ENCODE measurements at places on chromosomes 7 and 10. TPM values are rescaled to one million over a fixed set of nuclear protein-coding genes. Genes with fewer than 3 reads are reported as not detected.
A peak's percentile ranks its signal among the peaks of the same experiment; 100 is the strongest.

Gene AKR1D1
- not detected for total RNA-seq

- DNase-seq: no peak
Observed at GRCh38 chr10:560314-560992, 129.0 kb downstream of the DIP2C start.

GRCh38 chr7:77199013-77199966 lies at the start of gene FGL2:
Gene FGL2, minus strand, starts transcription at chr7:77199819. Its CDS starts 26 bp downstream, at chr7:77199793.
- DNase-seq: peak; percentile 85

DNA sequence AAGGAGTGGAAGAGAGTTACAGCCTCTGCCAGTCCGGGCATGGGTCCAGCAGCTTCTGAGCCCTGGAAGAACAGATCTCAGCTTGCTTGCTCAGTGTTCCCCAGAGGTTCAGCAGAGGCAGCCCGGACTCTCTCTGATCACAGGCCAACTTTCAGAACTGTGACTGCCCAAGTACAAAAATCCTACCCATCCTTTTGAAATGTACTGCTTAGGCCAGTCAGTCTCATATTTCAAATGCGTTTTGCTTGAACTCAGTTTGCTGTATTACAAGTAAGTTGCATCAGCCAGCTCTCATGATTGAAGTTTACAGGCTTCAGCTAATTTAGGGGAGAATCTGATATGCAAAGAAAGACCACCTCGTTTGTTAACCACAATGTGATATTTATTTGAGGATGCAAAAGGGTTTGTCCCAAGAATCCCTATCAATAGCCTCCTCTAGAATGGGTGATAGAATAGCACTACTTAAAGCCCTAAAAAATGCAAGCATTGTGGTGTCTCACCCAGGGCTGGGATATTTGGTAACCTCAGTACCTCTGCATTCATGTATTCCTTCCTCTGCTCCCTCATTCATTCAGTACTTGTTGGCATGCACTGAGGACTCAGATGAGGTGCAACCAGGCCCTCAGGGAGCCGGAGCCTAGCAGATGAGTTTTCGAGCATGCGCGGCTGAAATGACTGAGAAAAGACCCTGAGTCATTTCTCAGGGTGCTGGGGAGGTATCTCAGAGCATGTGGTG lies 7.0 kb downstream of the AIMP2 start:
- DNase-seq: peak; percentile 100

- DNase-seq: peak; percentile 50
Observed at GRCh38 chr10:88499569-88500470, 83.3 kb downstream of the RNLS start.

Gene OGA
- total RNA-seq: 93.7 TPM

GRCh38 chr7:98687111-98687751 lies 70.1 kb downstream of the NPTX2 start:
- no peak for DNase-seq

DNA sequence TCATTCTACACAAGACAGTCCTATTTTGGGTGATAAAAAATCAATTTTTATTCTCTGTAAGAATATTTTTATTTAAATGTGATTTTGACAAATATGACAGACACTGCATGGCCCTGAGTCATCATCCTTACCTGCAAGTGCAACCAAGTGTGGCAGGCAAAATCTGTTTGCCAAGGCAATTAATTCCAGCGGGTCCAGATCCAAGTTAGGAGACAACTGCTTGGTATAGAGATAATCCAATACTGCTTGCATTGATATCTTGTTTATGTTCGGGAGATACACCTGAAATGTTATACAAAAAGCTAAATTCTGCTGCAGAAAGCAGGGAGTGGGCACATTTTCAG lies 66.2 kb downstream of the RHOBTB1 start:
- no peak for DNase-seq

GRCh38 chr10:110733218-110733952 lies 89.2 kb downstream of the RBM20 start:
- DNase-seq: peak; percentile 31

- no peak for DNase-seq
Observed at GRCh38 chr10:96703358-96703757, 17.0 kb downstream of the PIK3AP1 start.

DNA sequence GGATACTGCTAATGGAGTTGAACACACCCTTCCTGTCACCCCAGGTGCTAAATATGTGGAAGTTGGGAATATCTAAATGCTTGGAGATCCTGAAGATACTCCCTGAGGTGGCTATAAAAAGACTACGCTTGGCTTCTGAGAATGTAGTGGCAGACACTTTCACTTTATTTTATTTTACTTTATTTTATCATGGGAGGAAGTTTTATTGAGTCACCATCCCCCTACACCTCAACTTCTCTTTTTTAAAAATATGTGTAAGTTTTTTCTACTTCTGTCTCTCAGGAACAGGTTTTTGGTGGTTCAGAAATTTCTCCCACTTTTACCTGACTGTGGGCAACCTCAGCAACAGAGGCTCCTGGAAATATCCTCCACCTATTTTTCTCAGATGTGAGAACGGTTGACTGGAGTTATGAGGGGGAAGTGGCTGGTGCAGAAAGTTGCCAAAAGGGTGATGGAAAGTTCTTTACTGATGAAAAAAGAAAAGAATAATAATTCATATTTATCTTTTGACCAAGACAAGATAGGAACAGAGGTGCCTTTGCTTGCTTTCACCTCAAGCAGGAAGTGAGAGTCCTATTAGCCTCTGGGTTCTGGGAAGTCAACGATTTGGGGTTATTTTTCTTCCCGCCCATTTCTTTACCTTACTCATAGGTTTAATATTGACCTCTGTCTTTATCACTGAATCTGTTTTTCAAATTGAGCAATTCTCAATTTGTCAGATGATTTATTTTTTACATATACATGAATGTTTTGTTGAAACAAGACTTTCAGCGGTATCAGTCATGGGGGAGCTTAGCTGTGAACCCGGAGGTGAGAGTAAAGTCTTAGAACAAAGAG lies 103.6 kb downstream of the AHR start:
- no peak for DNase-seq

Gene DENND2A
- total RNA-seq: 10.8 TPM

Gene BMS1
- total RNA-seq: 29.6 TPM

Gene SEMA3C
- 319 TPM for total RNA-seq

Gene ASAH2
- 1.5 TPM for total RNA-seq

DNA sequence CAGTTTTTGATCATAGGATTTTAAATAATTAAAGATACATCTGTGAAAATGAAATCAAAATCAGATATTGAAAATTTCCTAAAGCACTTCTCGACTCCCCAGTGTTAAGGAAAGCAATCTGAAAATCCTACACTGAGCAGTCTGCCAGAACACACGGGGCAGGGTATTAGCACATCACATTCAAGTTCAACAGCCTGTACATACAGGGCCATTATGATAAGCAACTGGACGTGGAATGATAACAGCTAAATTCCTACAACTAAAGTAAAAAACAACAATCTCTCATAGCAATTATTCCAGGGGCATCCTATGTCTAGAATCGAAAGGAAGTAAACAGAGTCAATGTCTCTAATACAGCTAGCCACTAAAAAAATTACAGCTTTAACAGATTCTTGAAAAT lies 31.7 kb downstream of the TRDMT1 start:
- peak; percentile 10 for DNase-seq

- no peak for DNase-seq
Observed at GRCh38 chr10:34814913-34815184, 247 bp downstream of the PARD3 start.

DNA sequence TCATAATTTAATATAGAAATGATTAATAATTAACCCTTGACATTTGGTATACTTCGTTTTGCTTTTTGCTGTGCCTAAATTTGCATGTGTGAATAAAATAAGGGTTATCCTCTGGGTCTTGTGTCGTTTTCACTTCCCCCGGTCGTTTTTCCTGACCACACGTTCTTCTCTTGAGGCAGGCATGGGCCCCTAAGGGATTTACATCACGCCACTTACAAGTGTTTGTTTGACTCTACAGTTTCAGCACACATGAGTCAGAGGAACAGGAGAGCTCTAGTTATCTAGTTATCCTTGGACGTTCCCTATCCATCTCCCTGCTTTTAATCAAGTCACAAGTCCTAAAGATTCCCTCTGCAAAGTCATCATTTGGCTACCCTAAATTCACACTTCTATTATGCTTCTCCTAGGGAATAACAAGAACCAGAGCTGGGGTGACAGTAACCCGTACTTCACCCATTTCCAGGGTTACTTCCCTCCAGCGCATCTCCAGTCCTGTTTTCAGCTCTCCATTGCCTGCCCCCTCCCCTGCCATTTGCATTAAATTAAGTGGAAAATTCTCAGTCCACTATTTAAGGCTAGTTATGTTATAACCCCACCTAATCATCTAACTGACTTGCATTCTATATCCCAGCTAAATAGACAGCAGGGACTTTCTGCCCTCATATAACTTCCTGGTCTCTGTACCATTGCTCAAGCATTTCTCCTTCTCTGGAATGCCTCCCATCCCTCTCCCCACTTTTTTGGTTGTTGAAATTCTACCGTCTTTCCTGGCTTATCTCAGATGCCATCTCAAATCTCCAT lies 206.9 kb downstream of the PTEN start:
- DNase-seq: no peak

DNA sequence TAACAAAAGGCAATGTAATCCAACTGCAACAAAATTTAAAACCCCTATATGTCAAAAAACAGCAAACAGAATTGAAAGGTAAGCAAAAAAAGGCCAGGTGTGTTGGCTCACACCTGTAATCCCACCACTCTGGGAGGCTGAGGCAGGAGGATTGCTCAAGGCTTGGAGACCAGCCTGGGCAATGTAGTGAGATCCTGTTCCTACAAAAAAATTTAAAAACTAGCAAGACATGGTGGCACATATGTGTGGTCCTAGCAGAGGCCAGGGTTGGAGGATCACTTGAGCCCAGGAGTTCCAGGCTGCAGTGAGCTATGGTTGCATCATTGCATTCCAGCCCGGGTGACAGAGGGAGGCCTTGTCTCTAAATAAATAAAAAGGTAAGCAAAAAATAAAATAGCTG lies 212.1 kb upstream of the KLF14 start:
- no peak for DNase-seq

Gene GJD4
- not detected for total RNA-seq

GRCh38 chr10:48554656-48555055 lies 50.2 kb downstream of the ARHGAP22 start:
- DNase-seq: peak; percentile 60

DNA sequence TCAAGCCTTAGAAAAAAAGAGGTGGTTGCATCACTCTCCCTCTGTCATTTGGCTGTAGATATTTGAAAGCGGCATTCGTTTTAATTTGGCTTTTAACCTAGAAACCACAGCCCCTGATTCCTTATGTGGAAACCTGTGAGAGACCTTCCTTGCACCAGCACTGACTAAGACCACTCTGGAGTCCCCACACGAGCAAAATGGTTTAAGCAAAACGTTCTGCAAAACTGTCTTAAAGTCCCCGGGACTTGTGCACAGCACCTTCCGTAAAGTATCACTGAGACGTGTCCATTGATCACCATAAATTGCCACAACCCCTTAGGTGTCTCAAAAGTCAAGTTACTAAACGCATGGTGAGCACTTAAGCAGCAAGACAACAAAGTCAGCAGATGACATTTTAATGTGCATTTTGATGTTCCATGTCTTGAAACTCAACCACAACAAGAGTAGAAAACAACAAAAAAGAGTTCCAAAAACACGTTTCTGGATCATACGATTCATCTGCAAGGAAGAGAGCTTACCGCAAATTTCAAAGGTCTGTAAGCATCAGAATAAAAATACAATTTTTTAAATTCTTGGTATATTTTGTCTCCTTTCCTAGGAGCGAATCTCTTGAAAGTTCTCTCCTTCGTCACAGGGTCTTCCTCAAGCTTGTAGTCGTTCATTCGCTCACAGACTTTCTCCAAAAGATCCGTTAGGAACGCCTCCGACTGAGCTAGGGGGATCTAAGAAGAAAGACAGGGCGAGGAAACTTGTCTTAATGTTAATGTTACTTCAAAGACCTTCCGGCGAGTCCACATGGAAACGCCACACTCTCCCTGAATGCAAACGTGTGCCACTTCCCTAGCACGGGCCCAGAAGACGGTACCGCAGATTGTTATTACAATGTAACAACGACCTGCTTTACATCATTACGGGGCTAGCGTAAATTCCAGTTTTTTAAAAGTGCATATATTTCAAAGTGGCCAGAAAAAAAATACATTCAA lies 37.7 kb downstream of the CNPY1 start:
- DNase-seq: no peak

Gene LRRTM3
- total RNA-seq: under 0.01 TPM

Gene FAM171A1
- total RNA-seq: 43.6 TPM

DNA sequence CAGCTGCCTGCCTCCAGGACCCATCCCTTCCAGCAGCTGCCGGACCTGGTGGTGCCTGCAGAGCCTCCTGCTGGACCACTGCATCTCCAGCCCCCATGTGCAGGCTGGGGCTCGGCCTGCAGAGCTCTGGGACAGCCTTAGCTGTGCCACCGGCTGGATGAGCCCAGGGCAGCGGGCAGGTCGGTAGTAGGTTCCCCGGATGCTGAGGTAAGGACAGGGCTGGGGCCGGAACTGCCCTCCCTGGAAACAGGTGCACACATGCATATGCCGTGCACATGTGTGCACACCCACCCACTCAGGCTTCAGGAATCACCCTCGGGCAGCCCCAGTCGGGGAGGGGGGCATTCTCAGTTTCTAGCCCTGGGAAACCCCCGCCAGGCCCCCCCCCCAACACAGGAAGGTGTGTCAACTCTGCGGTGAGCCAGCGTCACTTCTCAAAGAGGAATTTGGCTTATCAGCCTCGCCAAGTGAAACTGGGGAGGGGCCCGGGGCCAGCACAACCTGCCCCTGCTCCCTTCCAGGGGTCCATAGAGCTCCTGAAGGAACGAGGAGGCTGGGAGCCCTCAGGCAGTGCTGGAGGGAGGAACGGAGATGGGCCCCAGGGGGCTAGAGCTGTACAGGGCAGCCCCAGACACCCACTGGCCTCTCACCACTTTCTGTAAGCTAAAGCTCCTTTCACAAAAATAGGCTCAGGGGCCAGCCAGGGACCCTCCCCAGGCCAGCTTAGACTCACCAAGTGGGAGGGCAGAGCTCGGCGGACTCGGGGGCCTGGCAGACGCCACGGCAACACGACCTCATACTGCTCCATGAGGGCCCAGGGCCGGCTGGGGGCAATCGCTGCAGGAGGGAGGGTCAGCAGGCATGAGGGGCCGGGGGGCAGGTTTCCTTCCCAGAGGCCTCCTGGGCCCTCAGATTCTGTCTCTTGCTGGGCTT lies 1.7 kb downstream of the ADAM8 start:
- DNase-seq: no peak

DNA sequence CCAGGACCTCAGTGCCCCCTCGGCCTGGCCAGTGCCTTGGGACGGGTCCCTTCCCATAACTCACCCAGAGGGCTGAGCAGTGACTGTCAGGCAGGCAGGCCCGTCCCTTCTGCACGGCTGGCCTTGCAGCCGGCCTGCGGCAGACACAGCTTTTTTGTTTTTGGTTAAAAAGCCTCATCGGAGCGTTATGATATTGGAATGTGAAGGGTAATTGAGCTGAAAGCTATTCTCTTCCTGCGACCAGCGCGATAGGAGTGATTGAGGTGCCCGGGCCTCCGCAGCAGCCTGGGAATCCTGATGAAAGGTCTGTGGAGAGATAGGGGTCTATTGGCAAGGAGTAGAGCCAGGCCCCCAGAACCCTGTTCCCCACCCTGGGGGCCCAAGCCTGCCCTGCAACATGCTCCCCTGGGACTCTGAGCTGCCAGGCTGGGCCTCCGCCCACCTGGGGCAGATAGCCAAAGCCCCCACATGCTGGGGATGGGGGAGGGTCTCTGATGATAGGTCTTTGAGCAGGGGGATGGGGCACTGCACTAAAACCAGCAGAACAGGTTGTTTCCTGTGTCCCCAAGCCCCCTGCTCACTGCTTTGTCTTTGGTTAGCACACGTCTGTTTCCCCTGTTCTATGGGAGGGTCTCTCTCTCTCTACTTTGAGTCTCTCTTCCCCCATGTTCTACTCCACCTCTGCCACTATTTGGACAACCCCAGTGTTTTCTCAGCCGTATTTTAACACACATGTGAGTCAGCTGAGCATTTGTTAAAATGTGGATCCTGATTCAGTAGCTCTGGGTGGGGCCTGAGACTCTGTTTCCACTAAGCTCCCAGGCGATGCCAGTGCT lies 131.9 kb downstream of the CDH23 start:
- no peak for DNase-seq

Gene FAM25G
- total RNA-seq: not detected

Gene GPRIN2
- not detected for total RNA-seq
